ENCODE measurements at places on chromosomes 16 and 17.
A peak's percentile ranks its signal among the peaks of the same experiment; 100 is the strongest.

GRCh38 chr17:80445007-80445725 is 30.2 kb downstream of the ENDOV start:
- DNase-seq: no peak

DNA sequence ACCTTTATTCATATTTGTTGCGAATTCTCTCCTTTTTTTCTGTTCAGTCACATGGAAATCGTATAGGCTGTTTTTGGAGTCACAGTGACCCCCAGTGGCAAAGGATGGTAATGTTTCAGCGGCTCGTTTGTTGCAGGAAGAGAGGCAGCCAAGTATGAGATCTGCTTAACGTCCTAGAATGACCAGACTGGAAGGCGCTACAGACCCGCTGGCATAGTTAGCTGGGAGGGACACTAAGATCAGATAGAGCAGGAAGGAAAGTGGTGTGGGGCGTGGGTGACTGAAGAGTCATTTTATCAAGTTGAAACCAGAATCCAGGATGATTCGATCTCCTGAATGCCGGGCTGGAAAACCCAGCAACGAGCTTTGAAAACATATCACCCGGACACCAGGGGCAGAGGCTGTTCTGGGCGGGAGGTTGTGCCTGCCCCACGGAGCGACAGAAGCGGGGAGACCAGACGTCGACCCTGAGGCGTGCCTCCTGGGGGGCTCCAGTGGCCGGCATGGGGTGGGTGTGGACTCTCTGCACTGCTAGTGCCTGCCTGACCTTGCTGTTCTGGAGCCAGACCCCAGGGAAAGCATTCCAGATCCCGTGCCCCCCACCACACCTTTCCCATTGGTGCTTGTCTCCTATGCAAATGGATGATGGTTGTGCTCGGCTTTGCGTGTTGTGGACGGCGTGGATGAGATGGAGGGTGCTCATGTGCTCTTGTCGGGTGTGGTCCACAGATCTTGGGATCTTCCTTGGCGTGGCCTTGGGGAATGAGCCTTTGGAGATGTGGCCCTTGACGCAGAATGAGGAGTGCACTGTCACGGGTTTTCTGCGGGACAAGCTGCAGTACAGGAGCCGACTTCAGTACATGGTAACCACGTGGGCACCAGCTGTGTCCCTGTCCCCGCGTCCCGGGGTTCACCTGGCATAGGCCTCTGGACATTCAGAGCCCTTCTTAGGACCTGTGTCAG is 7.7 kb downstream of the IL34 start:
- DNase-seq: peak; percentile 79

- no peak for DNase-seq
Measured at GRCh38 chr17:9211133-9211765, 189.9 kb downstream of the NTN1 start.

DNA sequence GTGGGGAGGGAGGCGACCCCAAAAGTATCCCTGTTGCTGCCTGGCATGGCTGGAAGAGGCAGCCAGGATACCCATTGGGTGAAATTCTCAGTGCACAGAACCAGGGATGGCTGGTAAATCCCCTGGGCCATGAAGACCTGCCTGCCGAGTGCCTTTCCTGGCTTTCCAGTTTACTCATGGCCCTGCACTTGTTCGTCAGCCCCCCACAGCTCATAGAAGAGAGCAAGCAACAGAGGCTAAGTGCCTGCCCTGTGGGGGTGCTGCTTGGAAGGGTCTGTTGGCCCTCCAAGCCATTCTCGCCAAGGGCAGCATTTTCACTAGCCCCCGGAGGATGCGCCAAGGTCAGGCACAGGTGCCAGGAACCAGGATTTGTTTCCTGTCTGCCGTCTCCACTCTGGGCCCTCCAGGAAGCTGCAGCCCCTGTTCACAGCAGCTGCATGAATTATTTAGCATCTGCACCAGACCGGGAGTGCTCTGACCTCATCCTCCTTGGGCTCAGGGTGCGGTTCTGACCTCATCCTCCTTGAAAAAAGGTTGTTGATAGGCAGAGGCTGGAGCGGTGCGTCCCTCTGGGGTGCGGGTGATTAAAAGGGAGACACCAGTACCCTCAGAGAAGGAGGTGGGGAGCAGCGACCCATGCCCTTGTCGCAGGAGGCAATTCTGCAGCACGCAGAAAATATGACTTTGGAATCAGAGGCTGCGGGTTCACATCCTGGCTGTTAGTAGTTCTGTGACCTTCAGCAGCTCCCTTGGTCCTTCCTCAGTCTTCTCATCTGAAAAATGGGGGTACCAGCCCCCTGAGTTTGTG is 14.2 kb upstream of the CD300A start:
- no peak for DNase-seq

DNA sequence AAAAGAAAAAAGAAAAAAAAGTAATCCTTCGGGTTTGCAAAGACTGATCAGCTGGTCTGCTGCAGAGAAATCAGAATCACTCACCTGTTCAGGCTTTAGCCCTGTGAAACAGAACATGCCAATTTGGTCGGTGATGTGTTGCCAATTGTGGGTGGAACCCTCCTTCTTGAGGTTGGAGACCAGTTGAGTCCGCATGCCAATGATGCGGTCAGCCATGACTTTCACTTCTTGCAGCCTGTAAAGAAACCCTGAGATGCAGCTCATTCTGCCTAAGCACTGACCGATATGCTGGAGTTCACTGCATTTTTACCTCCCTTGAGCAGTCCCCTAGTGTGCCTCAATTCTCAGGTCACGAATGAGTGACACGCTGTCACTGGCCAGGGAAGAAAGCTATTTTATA is 24.8 kb upstream of the SLC38A7 start:
- DNase-seq: no peak

GRCh38 chr16:57791195-57791892 is 10.9 kb downstream of the KIFC3 start:
- DNase-seq: no peak
